Pons (tissue), 1 donor: ENCODE measurements at places on chromosomes 7 and 10.

DNA sequence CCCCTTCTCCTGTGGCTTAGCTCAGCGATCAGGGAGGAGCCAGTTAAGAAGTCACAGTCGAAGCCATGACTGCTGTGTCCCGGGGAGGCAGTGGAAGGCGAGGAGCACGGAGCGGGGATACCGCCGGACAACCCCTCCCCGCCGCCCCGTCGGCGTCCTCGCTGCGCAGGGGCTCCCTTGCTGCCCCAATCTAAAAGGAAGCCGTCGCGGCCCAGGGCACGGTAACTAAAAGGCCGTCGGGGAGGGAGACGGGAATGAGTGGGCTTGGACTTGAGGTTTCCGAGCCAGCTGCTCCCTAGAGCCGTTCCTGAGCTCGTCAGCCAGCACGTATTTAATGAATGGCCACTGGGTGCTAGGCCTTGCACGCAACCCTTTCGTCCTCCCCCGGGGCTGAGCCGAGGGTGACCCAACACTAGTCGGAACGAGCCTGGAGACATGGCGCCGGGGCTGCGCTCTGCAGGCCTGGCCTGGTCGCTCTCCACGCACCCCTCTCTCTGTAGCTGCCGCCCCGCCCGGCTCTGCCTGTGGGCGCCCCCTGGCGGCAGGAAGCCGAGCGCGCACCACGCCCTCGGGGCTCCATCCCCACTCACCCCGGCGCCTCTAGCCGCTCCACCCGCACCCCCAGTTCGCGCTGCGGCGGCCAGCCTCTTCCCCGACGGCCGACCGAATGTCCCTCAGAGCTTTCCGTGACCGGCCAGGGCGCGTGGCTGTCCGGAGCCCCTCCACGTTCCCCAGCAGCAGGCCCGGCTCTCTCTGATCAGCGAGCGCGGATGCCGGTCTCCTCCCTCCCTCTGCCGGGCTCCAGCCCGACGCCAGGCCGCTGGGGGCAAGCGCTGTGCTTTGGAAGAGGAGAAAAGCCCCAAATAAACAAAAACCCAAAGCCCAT is 29.3 kb upstream of the KCNK18 start:
- peak; percentile 56 for DNase-seq

DNA sequence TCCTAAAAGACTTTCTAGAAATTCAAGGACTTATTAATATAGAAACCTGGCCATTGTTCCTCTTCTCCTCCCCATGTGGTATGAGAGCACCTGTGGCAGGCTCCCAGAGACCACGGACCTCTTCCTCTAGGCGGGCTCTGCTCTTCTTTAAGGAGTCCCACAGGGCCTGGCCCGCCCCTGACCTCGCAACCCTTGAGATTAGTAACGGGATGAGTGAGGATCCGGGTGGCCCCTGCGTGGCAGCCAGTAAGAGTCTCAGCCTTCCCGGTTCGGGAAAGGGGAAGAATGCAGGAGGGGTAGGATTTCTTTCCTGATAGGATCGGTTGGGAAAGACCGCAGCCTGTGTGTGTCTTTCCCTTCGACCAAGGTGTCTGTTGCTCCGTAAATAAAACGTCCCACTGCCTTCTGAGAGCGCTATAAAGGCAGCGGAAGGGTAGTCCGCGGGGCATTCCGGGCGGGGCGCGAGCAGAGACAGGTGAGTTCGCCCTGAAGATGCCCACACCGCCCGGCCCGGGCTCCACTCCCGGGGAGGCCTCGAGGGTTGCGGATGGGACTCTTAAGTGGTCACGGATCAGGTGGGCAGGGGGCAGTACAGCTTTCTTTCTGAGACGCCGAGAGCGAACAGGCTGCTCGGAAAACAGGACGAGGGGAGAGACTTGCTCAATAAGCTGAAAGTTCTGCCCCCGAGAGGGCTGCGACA is at the start of gene SLC26A4:
Gene SLC26A4, plus strand, starts transcription at position 448 of the 700 bp plus-strand sequence. CDS start 814 bp downstream, outside the sequence.
- no peak for DNase-seq

DNA sequence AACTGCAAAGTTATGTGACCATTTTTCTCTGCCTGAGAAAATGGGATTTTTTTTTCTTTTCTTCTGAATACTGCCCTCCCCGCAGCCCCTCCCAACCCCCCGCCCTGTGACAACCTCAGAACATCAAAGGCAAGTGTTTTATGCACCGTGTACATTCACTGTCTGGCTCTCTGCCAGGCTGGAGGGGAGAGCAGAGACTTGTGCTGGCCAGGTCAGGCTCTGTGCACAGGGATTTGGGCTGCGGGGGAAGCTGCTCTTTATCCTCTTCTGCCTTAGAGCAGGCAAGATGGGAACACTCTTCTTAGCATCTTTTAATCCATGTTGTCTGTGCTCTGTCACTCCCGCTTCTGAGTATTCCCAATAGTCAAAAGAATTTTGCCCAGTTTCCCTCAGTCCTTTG is 195.1 kb downstream of the CCSER2 start:
- DNase-seq, result no peak

DNA sequence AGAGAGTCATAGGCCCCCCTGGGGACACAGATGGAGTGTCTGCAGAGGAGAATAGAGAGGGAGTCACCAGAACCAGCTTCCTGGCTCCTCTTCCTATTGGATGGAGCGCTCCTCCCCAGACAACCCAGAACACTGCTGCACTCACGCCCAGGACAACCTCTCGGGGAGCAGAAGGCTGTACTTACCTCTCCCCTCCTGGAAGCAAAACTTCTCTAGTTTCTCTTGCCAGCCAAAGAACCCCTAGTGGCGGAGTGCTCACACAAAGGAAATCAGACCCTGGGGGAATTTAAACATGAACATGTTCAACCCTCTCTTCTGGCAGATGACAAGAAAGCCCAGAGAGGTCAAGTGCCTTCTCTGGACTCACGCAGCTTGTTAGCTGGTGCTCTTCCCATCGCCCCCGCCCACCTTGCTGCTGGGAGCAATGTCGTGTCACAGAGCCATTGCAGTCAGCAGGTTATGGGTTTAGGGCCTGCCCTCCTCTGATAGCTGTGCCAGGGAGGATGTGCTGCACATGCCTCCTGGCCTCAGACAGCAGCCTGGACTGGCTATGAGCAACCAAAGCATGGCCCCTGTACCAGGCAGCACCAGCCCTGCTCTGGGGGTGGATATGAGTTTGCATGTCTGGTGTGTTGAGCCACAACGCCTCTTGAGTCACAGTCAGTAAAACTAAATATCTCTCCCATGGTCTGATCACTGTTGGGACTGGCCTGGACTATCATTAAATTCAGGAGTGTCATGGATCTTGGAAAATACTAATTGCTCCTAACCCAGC is 84.4 kb downstream of the SLIT1 start:
- no peak for DNase-seq

- DNase-seq, result no peak
Observed at GRCh38 chr7:125926621-125927020, 997.0 kb upstream of the POT1 start.

DNA sequence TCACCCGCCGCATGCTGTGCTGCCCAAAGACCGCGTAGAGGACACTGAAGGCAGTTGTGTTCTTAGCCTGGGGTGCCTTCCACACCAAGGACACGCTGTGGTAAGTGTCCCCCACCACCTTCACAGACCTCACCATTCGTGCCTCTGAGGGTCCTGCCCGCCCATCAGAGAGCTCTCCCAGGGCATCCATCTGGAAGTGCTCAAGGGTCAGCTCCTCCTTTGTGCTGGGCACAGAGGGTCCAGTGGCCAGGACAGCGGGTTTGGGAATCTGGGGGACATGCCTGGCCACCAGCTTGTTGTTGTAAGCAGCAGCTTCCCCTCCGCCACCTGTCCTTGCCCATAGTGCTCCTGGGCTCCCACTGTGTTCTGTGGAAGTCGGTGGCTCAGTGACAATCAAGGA is 7.0 kb upstream of the LRIT2 start:
- DNase-seq, result no peak

DNA sequence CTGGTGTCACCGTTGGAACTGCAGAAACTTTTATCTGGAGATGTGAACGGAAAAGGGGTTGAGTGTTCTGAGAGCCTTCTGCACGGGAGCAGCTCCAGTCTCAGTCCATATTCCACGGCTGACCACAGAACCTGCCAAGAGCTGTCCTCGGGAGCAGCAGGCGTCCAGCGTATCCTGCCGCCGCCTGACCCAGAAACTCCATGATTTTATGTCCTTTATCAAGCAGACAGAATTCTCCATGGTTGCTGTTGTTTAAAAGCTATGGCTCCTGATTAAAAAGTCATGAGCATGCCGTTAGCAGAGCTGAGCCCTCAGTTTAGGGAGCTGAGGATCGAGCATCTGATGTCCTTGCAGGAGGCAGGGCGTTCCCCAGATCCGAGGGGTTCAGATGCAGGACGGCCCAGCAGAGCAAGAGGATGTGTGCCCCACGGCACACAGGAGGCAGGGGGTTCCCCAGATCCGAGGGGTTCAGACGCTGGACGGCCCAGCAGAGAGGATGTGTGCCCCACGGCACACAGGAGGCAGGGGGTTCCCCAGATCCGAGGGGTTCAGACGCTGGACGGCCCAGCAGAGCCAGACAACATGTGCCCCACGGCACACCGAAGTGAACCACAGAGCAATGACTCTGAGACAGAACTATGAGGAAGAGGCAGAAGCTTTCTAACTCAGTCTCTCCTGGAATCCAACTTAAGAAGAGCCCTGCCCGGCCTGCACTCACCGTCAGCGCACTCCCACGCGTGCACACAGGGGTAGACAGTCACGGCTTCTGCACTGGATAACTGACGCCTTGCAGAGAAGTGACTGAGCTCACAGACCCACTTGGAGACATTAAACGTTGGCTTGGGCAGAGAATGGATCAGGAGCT is 96.4 kb downstream of the WDR37 start:
- DNase-seq, result no peak
